ENCODE measurements at places on chromosomes 2 and 18. TPM values are rescaled to one million over a fixed set of nuclear protein-coding genes. Genes with fewer than 3 reads are reported as not detected.
A peak's percentile ranks its signal among the peaks of the same experiment; 100 is the strongest.

DNAJC27 gene
- total RNA-seq, result 14.7 TPM

STK36 gene
- 68.6 TPM for total RNA-seq

UPP2 gene
- not detected for total RNA-seq

TRIM43 gene
- total RNA-seq, result not detected

GALNT1 gene
- total RNA-seq, result 37.5 TPM

CRYBA2 gene
- not detected for total RNA-seq

ECEL1 gene
- 1.8 TPM for total RNA-seq

NEU2 gene
- not detected for total RNA-seq

PKP4 gene
- 83.7 TPM for total RNA-seq

REG3G gene
- not detected for total RNA-seq

DSC3 gene
- 6.5 TPM for total RNA-seq

BOLL gene
- total RNA-seq, result not detected

LYG2 gene
- total RNA-seq, result not detected

- H3K36me3 ChIP-seq, result no peaks in the 10 kb centered on the region
- no peaks in the 10 kb centered on the region for H3K27me3 ChIP-seq
- no peak overlapping the region for H3K4me3 ChIP-seq
- no peaks in the 10 kb centered on the region for H3K4me1 ChIP-seq
- no peak overlapping the region for H3K27ac ChIP-seq
Observed at GRCh38 chr18:78981394-78981831, 1.8 kb downstream of the SALL3 start.

DNA sequence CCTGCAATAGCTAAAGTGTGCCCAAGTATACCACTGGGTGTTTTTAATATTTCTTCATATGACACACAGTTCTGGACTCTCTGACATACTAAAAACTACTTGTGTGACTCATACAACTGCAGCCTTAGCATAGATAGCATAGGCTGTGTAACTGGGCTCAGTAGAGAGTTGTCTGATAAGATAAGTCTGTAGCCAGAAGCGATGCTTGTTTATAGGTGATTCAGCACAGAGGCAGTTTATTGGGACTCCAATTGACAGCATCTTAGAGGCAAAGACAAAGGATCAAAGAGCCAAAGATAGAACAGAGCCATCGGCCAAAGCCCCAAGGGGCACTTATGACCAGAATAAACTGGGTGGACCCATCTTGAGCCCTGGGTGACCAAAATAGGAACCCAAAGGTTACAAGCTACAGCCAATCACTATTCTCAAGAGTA lies 42.3 kb downstream of the AAK1 start:
- H3K4me3 ChIP-seq, result no peak overlapping the region
- no peak overlapping the region for H3K27ac ChIP-seq
- DNase-seq, result no peak
- no peaks in the 10 kb centered on the region for H3K36me3 ChIP-seq
- no peaks in the 10 kb centered on the region for H3K27me3 ChIP-seq

GRCh38 chr18:26565514-26565913 lies 17.2 kb upstream of the KCTD1 start:
- H3K27ac ChIP-seq, result no peak overlapping the region
- H3K4me3 ChIP-seq, result no peak overlapping the region
- H3K36me3 ChIP-seq, result no peaks in the 10 kb centered on the region
- H3K4me1 ChIP-seq, result no peaks in the 10 kb centered on the region
- H3K27me3 ChIP-seq, result no peaks in the 10 kb centered on the region

- no peak for DNase-seq
- H3K27me3 ChIP-seq, result no peaks in the 10 kb centered on the region
- no peak overlapping the region for H3K27ac ChIP-seq
- no peaks in the 10 kb centered on the region for H3K36me3 ChIP-seq
Observed at GRCh38 chr2:119181791-119182445, 23.4 kb upstream of the C1QL2 start.

DNA sequence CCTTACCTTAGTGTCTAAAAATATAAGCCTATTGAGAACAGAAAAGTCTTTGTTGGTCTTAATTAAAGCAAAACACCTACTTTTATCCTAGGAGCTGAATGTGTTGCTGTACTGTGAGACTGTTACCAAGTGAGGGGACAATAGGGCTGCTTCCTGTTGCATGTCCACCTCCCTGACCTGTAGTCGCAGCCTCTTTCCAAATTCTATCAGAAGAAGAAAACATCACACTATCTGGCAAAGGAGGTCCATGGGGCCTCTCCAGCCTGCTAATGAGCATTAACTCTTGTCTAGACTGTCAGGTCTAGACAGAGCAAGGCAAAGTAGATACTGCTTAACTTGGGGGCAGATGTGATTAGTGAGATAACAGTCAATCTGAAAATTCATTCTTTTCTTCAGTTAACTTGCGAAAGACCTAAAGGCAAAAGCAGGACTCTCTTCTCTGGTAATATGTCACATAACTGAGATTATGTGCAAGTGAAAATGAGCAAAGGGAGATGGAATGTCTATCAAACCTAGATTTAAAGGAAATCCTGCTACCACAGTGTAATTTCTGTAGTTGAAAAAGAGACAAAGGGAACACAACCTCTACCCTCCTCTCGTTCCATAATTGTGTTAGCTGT lies 66.9 kb downstream of the CDH20 start:
- no peaks in the 10 kb centered on the region for H3K4me1 ChIP-seq
- no peaks in the 10 kb centered on the region for H3K27me3 ChIP-seq
- H3K4me3 ChIP-seq, result no peak overlapping the region
- H3K27ac ChIP-seq, result no peak overlapping the region
- no peaks in the 10 kb centered on the region for H3K36me3 ChIP-seq

- no peaks in the 10 kb centered on the region for H3K4me1 ChIP-seq
- no peaks in the 10 kb centered on the region for H3K36me3 ChIP-seq
- no peaks in the 10 kb centered on the region for H3K27me3 ChIP-seq
- no peak for DNase-seq
Observed at GRCh38 chr2:66536997-66537396, 102.1 kb downstream of the MEIS1 start.

GRCh38 chr2:12320991-12321641 lies 395.6 kb upstream of the TRIB2 start:
- H3K27me3 ChIP-seq, result no peaks in the 10 kb centered on the region
- DNase-seq, result peak; percentile 39
- no peaks in the 10 kb centered on the region for H3K4me1 ChIP-seq
- peak overlapping the region; percentile 27 for H3K27ac ChIP-seq

- DNase-seq, result no peak
- no peaks in the 10 kb centered on the region for H3K27me3 ChIP-seq
- no peak overlapping the region for H3K27ac ChIP-seq
- no peak overlapping the region for H3K4me3 ChIP-seq
- no peaks in the 10 kb centered on the region for H3K4me1 ChIP-seq
Observed at GRCh38 chr2:237517990-237518389, 30.9 kb downstream of the MLPH start.

GRCh38 chr2:231482806-231483391 lies 18.6 kb upstream of the NCL start:
- peak; percentile 49 for DNase-seq
- peak overlapping the region; percentile 13 for H3K4me3 ChIP-seq
- peak overlapping the region; percentile 72 for H3K27ac ChIP-seq
- H3K36me3 ChIP-seq, result no peaks in the 10 kb centered on the region

GRCh38 chr2:189267925-189268579 lies 88.5 kb upstream of the COL5A2 start:
- H3K27ac ChIP-seq, result no peak overlapping the region
- H3K4me1 ChIP-seq, result no peaks in the 10 kb centered on the region
- no peaks in the 10 kb centered on the region for H3K27me3 ChIP-seq
- no peak for DNase-seq
- H3K36me3 ChIP-seq, result no peaks in the 10 kb centered on the region
- no peak overlapping the region for H3K4me3 ChIP-seq

DNA sequence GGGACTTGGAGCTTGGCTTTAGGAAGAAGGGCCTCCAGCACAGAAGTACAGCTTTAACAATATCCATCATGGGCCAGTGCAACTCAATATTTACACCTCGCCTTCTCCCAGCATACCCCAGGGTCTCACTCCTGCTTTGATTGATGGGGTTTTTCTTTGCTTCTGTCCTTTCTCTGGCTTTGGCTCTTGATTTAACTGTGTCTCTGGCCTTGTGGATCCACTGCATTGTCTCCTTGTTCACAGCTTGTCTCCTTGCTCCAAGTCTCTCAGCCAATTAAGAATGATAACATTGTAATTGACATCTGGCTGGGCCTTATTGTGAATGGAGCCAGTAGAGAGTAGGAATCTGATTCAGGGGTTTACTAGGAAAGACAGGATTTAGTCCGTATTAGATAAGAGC lies 1019.5 kb downstream of the TMEM182 start:
- no peaks in the 10 kb centered on the region for H3K36me3 ChIP-seq
- no peak for DNase-seq
- H3K27me3 ChIP-seq, result no peaks in the 10 kb centered on the region
- H3K4me3 ChIP-seq, result no peak overlapping the region
- H3K27ac ChIP-seq, result no peak overlapping the region
- H3K4me1 ChIP-seq, result no peaks in the 10 kb centered on the region

DNA sequence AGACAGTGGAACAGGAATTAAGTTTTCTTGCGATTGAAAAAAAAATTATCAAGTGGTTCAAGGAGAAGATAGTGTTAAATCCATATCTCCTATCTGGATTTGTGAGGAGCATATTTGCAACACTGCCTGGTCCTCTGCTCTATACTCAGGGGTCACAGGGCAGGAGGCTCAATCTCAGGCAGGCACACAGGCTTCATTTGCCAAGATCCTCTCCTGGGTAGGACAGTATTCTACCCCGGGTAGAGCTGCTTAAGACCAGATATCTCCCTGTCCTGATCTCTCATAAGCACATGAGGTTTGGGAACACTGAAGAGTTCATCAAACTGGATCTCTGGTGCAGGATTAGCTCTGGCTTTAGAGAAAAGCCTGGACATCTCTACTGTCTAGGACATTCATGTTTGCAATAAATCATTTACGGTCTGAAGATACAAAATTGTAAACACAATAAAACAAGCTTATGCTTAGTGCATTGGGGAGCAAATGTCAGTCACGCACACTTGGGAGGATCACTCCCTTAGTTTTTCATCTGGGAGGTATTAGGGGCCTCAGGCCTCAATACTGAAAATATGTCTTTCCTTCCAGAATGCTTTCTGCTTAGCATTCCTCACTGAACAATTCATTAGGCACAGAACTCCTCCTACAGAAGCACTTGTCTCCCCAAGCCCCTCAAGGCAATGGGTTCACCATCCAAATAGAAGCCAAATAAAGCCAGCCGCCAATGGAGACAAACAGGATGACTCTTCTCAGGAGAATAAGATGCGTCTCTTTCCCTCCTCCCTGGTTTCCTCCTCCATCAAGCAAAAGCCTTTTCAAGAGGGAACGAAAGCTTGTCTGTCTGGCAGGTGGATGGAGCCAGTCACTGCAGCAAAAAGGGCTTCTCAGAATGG lies 34.1 kb upstream of the LCLAT1 start:
- H3K36me3 ChIP-seq, result no peaks in the 10 kb centered on the region
- DNase-seq, result no peak
- no peaks in the 10 kb centered on the region for H3K27me3 ChIP-seq
- H3K4me3 ChIP-seq, result no peak overlapping the region

- no peaks in the 10 kb centered on the region for H3K4me1 ChIP-seq
- H3K36me3 ChIP-seq, result no peaks in the 10 kb centered on the region
- no peak for DNase-seq
- no peak overlapping the region for H3K27ac ChIP-seq
- no peaks in the 10 kb centered on the region for H3K27me3 ChIP-seq
Observed at GRCh38 chr18:68548904-68549870, 165.7 kb downstream of the TMX3 start.

- H3K27ac ChIP-seq, result no peak overlapping the region
- no peaks in the 10 kb centered on the region for H3K36me3 ChIP-seq
- H3K4me1 ChIP-seq, result peaks cover 8% of the 10 kb centered on the region
- no peak for DNase-seq
- no peak overlapping the region for H3K4me3 ChIP-seq
Observed at GRCh38 chr2:207042841-207043240, 103.5 kb downstream of the CPO start.

DNA sequence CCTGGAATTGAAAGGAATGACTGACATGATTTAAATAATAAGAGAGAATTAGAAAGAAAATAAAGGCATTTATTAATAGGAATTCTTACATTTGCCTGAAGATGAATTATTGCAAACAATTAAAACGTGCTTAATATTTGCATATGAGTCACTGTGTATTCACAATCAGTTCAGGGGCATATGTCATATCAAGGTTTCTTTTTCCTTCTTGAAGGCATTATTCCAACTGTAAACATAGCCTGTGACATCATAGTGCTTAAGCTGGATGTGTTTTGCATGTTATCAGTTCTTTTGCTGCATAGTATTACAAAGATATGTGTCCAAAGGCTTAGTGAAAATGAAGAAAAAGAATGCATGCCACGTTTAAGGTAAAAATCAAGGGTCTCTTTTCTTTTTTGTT lies 80.8 kb downstream of the MEIS1 start:
- DNase-seq, result no peak
- H3K36me3 ChIP-seq, result no peaks in the 10 kb centered on the region
- no peak overlapping the region for H3K27ac ChIP-seq
- H3K4me1 ChIP-seq, result no peaks in the 10 kb centered on the region

- no peaks in the 10 kb centered on the region for H3K27me3 ChIP-seq
- no peaks in the 10 kb centered on the region for H3K36me3 ChIP-seq
- H3K27ac ChIP-seq, result no peak overlapping the region
- H3K4me1 ChIP-seq, result no peaks in the 10 kb centered on the region
- H3K4me3 ChIP-seq, result no peak overlapping the region
- no peak for DNase-seq
Observed at GRCh38 chr18:31061945-31062344, 19.4 kb upstream of the DSC3 start.

DNA sequence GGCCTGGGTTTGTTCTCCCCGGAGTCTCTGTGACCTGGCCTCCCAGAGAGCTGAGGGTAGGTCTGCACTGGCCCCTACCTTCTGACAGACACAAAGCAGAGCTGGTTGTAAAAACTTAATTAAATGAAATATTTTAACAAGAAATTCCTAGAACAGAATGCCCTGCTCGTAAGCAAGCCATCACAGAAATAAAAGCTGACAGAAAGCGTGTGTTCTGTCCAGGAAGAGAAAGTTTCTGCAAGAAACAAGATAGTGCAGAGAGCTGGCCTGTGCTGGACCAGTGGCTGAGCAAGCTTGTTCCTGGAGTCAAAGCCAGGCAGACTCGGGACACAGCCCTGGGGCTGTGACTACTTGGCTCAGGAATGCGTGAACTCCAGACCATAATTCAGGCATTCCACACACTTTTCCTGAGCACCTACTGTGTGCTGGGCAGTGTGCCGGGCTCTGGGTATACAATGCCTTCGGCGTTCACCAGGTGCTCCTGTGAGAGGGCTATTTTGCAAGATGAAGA lies 51.6 kb downstream of the APOB start:
- H3K4me3 ChIP-seq, result no peak overlapping the region
- H3K27me3 ChIP-seq, result no peaks in the 10 kb centered on the region
- peaks cover 5% of the 10 kb centered on the region for H3K4me1 ChIP-seq
- no peaks in the 10 kb centered on the region for H3K36me3 ChIP-seq
- no peak overlapping the region for H3K27ac ChIP-seq

- H3K4me1 ChIP-seq, result no peaks in the 10 kb centered on the region
- DNase-seq, result no peak
- H3K27me3 ChIP-seq, result no peaks in the 10 kb centered on the region
Observed at GRCh38 chr18:28062443-28062842, 114.5 kb downstream of the CDH2 start.
